ENCODE measurements at places on chromosomes 7 and 10. TPM values are rescaled to one million over a fixed set of nuclear protein-coding genes. Genes with fewer than 3 reads are reported as not detected.

SH3PXD2A gene
- total RNA-seq = 34.0 TPM

- no peak for ATAC-seq
Observed at GRCh38 chr7:134755422-134756022, 23.9 kb upstream of the CALD1 start.

DNA sequence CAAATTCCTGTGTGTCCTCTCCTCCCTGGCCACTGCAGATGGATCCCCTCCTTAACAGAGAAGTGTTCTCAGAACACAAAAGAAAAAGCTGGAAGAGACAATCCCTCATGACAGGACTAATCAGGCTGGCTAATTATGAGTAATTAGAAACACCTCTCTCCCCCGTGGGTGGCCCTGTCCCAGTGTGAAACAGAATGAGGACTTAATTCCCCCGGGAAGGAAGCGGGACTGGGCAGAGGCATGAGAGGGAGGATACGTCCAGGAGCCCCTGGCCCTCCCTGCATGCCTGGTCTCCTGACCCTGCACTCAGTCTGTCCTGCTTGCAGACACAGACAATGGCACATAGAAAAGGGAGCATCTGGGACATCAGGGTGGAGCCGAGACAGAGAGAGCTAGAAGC is 7.6 kb upstream of the ADCYAP1R1 start:
- no peak for ATAC-seq

CNOT4 gene
- total RNA-seq = 15.9 TPM

DNA sequence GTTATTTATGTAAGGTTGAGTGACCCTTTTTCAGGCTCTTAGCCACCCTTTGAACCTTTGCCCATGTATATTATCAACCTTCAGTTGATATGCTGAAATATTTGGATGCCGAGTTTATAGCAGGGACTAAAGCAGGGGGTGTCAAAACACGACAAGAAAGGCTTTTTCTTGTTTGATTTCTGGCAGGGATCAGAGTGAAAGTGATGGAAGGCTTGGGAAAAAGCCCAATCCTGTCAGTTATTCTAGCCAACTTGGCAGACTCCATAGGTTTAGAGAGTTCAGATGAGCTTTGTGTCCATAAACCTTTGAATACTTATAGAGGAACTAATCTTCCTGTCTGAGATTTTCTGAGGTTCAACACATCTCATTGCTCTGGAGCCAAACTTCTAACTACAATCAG is 47.5 kb downstream of the INHBA start:
- no peak for ATAC-seq

PPP2R2D gene
- 14.1 TPM for total RNA-seq

GRCh38 chr7:31129067-31129466 is 77.0 kb downstream of the ADCYAP1R1 start:
- ATAC-seq = no peak

DNA sequence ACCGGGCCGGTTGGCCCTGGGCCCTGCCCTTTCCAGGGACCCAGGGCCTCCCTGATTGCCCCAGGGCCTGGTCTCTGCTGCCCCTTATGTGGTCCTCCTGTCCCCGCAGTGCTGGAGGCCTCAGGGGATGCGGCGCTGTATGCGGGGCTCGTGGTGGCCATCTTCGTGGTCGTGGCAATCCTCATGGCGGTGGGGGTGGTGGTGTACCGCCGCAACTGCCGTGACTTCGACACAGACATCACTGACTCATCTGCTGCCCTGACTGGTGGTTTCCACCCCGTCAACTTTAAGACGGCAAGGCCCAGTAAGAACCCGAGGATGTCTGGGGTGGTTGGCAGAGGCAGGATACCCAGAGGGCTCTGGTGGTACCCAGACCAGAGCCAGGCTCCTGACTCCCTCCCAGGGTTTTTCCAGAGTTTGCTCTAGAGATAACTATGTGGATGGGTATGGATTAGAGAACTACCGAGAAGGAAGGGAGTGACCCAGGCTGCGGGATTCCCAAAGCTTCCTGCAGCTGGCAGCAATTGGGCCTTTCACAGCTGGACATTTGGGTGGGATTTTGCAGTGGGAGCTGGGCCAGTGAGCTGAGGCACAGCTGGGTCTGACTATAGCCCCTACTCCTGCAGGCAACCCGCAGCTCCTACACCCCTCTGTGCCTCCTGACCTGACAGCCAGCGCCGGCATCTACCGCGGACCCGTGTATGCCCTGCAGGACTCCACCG is 28.1 kb upstream of the SLC29A3 start:
- no peak for ATAC-seq

CPVL gene
- total RNA-seq = 5.0 TPM

DNA sequence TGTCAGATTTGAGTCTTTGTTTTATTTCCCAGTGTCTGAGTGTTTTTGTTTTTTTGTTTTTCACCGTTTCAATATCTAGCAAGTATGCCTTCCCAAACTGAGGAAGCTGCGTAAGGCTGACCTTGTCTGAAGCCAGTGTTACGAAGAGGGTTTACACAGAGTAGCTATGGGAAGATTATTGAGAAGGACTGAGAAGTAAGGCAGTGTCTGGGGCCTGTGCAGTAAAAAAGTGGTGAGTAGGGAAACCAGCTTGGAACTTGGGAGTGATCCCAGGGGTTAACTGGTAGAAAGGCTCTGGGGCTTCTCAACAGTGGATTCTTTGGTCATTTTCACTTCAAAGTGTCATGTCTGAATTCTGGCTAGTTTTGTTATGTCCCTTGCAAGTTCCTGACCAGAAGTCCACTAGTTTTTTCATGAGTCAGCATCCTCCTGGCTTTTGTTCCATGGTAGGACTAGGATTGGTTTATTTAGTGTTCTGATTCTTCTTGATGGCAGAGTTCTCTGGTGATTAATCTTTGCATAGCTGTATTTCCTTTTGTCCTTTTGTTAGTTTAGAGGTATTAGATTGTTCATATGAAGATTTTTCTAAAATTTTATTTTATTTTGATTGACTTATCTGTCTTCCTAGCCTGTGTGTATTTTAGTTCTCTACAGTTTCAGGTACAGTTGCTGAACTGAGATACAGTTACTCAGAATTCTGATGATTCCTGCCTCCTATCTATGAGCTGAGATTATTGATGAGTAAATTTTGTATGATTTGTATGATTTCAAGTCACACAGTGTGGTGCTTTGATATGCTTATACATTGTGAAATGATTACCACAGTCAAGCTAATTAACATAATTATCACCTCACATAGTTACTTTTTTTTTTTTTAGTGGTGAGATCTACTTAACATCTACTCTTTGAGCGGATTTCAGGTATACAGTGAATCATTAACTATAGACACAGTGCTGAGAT is 19.0 kb downstream of the GARS1 start:
- no peak for ATAC-seq

ZNF853 gene
- 0.24 TPM for total RNA-seq

ATP6V1F gene
- total RNA-seq = 193 TPM

ANKRD26 gene
- total RNA-seq = 3.1 TPM

DNA sequence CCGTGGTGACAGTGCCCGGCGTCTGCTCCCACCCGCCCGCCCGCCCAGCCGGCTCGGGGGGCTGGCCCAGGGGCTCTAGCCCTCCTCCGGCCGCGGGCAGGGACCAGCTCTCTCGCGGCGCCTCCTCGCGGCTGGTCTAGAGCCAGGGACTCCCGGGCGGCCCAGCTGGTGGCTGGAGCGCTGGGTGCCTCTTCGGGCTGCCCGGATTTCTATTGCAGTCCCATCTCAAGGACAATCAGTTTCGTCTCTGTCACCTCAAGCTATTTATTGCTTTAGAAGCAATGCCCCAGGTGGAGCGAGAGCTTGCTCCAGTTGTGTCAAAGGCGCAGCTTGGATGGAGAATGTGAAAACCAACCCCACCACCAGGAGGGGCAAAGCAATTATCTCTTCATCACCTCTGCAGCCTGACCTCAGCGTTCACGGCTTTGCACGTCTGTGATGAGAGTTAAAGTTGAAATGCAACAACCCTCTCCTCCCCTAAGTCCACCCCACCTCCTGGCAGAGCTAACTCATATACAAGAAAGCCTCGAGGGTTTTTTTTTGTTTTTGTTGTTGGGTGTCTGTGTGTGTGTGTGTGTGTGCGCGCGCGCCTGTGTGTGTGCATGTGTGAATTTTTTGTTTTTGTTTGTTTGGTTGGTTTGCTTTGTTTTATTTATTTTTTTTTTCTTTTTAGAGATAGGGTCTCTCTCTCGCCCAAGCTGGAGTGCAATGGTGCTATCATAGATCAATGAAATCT is at the start of gene ITGA8:
TSS of gene ITGA8 (minus strand) at position 24 of the 736 bp plus-strand sequence. CDS start 151 bp downstream, outside the sequence.
- no peak for ATAC-seq

TYSND1 gene
- total RNA-seq = 16.0 TPM

NFE2L3 gene
- 1.8 TPM for total RNA-seq

- ATAC-seq = no peak
Observed at GRCh38 chr7:64562256-64562625, 630 bp downstream of the ZNF680 start.

- no peak for ATAC-seq
Observed at GRCh38 chr10:77939561-77940001, 13.0 kb upstream of the DLG5 start.

GPRIN2 gene
- 4.5 TPM for total RNA-seq

- ATAC-seq = no peak
Observed at GRCh38 chr10:132480356-132480755, 57.2 kb upstream of the INPP5A start.

GRCh38 chr10:132841615-132841975 is 55.6 kb upstream of the NKX6-2 start:
- no peak for ATAC-seq

DNA sequence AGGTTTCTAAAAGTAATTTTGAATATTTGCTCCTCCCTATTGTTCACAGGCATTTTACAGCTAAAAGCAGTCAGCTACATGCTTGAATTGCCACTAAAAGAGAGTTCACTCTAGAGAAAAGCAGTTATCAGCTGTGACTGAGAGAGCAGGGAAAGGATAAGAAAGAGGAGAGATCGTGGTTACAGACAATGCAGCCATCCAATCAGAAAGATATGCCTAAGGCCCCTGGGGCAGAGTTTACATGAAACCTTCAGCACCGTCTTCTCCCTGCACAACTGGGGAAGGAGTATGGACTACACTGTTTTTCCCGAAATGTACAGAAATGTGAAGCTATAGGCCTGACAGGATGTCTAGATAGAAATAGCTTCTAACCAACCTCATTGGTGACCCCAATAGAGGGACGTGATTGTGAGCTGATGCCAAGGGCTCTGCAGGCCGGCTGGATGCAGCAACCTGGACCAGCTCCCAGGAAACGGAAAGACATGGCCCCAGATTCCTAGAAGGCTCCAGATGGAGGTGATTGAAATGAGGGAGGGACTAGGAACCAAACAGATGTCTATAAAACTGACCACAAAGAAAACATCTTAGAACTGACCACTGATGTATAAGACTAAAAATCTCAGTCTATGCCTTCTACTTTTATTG is 3.2 kb upstream of the VSTM4 start:
- ATAC-seq = no peak

EPHB4 gene
- 30.3 TPM for total RNA-seq

DNA sequence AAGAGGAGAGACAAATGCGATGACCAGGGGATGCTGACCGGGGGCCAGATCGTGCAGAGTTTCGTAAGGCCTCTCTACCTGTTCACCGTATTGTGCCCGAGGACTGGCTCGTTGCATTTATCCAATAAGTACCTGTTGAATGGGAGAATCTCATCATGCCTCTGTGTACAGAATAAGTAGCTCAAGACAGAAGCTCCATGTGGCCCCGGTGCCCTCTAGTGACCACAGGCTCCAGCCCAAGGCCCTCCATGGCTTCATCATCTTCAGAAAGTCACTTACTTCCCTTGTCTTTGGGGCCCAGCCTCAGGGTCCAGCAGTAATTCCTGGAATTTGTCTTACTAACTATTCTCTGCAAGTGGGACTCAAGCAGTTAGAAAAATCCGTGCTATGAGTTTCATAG is 151.0 kb downstream of the CHN2 start:
- ATAC-seq = peak; percentile 38

- ATAC-seq = no peak
Observed at GRCh38 chr7:128351296-128352152, 7.8 kb upstream of the RBM28 start.

GRCh38 chr7:92279396-92280031 is 33.7 kb downstream of the ANKIB1 start:
- ATAC-seq = no peak

CFAP70 gene
- total RNA-seq = 0.40 TPM

INHBA gene
- total RNA-seq = 0.84 TPM

TRIM50 gene
- not detected for total RNA-seq

DNA sequence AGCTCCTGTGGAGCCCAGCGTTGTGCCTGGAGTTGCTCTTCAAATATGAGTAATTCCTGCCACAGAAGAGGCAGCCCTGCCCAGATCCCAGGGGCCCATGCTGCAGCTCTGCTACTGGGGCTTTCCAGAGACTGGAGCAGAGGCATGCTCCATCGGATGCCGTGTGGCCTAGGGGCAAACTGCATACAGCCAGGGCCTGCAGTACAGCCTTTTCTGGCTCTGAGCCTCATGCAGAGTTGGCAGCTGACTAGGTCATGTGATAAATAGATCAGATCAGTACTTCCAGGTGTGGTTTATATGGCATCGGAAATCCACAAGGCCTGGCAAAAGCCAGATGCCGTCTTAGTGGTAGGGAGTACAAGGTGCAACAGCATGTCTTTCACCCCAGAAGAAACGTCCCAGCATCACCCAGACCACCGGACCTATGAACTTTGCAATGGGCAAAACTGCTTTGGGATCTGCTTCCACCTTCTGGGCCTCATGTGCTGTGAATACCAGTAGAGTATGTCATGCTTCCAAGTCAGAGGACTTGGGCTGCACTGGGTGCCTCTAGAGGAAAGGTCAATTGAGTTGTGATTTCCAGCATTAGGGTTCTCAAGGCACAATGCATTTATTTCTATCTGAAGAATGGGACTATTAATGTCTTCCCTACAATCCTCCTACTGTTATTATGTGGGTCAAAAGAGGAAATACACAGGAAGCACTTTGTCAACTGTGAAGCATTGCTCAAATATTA is 250.7 kb upstream of the ZNF32 start:
- peak; percentile 41 for ATAC-seq

DNA sequence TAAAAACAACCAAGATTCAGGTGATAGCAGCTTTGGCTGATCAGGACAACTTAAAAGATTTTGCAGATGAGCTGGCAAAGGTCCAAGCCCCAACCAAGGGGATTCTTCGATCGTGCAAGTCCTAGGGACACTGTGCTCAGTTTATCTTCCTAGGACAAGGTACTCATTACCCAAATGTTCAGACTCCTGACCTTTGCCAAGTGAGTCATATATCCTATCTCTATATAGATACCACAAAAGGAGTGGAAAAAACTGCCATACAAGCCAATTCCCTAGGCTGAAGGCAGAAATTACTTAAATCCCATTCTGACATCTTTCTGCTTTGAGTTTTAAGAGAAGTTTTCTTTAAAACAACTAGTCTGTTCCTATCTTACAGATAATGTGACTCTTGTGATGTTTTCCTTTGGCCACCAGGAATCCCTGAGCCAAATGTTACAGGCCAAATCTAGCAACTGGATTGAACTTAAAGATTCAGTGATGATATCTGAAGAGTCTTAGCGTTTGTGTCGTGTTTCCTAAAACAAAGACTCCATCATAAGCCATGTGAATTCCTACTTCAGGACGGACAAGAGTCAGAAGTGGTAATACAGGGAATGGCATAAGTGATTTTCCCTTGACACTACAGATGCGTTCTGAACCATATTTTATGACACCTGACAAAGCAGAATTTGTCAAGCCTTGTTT is 142.6 kb upstream of the ASAH2 start:
- ATAC-seq = peak; percentile 33

DNA sequence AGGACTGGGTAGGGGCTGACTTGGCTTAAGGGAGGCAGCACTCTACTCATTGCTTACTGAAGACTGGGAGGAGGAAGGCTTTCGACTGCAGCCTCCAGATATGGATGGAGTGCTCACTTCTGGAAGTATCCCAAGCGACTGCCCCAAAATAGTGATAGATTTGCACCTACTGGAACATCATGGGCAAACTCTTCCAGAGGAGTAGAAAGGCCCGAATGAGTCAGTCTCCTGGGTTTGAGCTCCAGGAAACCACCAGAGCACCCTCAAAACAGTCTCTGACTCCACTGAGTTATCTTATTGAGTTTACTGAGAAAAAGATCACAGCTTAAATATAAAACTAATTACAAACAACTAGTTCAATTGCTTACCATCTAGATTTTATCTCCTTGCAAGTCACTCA is 37.2 kb upstream of the PDLIM1 start:
- ATAC-seq = no peak
